ENCODE measurements at places on chromosomes 2 and 18.

- DNase-seq = no peak
Observed at GRCh38 chr2:140136366-140136765, 1356.2 kb upstream of the NXPH2 start.

DNA sequence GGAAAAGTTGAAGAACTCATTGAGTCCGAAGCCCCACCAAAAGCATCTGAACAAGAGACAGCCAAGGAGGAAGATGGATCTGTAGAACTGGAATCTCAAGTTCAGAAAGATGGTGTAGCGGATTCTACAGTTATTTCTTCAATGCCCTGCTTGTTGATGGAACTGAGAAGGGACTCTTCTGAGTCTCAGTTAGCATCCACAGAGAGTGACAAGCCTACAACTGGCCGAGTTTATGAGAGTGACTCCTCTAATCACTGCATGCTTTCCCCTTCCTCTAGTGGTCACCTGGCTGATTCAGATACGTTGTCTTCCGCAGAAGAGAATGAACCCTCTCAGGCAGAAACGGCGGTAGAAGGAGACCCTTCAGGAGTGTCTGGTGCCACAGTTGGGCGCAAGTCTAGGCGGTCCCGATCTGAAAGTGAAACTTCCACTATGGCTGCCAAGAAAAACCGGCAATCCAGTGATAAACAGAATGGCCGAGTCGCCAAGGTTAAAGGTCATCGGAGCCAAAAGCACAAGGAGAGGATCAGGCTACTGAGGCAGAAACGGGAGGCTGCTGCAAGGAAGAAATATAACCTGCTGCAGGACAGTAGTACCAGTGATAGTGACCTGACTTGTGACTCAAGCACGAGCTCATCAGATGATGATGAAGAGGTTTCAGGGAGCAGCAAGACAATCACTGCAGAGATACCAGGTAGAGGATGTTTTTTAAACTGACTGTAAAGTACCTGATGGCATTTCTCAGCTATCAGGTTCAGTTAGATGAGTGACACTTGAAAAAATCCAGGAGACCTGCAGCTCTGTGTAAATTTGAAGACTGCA is 111.9 kb downstream of the HAUS1 start:
- DNase-seq = no peak

DNA sequence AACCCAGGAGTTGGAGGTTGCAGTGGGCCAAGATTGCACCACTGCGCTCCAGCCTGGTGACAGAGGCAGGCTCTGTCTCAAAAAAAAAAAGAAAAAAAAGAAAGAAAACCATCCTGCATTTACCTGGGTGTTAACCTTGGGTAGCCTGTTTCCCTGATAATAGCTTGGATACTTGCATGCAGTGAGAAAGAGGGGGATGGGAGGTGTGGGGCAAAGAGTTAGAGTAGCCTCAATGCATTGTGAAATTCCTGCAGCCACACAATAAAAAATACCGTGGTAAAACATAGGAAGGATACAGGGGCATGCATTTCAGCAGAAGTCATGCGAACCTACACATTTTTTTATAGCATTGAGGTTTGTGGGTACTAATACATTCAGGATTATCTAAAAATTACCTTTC is 76.6 kb upstream of the ZNF516 start:
- no peak for DNase-seq

- no peak for DNase-seq
Observed at GRCh38 chr2:172282944-172283343, 144.4 kb upstream of the ITGA6 start.

DNA sequence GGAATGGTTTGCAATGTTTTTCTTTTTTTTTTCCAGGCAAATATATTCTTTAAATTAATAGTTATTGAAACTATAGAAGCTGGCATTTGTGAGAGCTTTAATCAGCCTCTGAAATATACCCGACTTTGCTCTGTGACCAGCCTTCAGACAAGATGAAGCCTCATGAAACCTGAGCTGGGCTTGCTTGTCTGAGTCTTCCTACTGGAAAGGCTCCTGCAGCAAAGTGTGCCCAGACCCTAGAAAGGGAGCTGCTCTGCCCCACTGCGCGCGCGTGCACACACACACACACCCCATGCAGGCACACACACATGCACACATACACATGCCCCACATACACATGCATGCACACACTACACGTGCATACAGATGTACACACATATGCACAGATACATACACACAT is 203.3 kb upstream of the NT5C1B start:
- DNase-seq = no peak

DNA sequence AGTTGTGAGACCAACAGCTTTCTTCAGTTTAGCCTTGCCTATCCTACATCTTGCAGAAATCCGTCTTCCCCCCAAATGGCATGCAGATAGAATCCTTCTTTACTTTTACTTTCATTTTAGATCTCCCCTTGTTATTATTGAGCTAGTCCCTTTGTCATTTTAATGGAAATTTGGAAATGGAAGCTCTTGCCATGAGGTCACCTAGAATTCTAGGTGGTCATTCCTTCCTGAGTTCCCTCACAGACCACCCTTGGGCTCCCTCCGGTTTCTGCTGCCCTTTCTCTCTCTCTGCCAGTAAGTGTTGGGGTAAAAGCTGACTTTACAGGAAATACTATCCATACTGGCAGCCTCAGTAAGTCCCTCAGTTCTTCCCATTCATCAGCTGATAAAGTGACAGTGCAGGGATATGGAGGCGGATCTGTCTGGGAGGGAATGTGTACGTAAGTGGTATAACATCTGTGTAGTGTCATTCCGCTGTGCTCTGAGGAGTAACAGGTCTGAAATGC is 30.2 kb downstream of the ARHGAP25 start:
- DNase-seq = no peak

- DNase-seq = no peak
Observed at GRCh38 chr2:48749291-48750127, 6.0 kb downstream of the LHCGR start.

GRCh38 chr2:28052691-28053090 is 162.2 kb downstream of the BABAM2 start:
- DNase-seq = no peak

GRCh38 chr2:41791523-41791922 is 256.3 kb upstream of the PKDCC start:
- no peak for DNase-seq

GRCh38 chr2:231386446-231386845 is 9.1 kb upstream of the B3GNT7 start:
- no peak for DNase-seq

- no peak for DNase-seq
Observed at GRCh38 chr18:62281684-62282083, 43.4 kb upstream of the TNFRSF11A start.

GRCh38 chr2:47057687-47058002 is 97.5 kb downstream of the STPG4 start:
- no peak for DNase-seq

GRCh38 chr18:6591491-6591890 is 138.0 kb upstream of the ARHGAP28 start:
- DNase-seq = no peak

DNA sequence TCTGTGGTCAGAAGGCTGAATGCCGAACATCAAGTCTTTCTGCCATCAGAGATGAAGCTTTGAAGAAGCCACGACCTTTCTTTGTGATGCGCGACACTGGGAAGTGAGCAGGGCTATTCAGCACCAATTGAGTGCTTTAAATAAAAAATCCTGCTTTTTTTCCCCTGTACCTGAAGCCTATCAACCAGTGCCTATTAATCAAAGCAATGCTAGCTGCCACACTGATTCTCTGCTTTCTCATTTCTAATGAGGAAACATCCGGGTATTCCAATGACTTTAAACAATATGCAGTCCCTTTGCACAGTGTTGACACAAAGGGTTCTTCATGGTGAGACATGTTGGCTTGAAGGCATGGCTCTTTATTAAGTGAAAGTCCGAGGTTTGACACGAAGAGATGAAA is 88.0 kb downstream of the GALR1 start:
- DNase-seq = no peak

- DNase-seq = no peak
Observed at GRCh38 chr2:54871457-54872107, 148.1 kb downstream of the EML6 start.

DNA sequence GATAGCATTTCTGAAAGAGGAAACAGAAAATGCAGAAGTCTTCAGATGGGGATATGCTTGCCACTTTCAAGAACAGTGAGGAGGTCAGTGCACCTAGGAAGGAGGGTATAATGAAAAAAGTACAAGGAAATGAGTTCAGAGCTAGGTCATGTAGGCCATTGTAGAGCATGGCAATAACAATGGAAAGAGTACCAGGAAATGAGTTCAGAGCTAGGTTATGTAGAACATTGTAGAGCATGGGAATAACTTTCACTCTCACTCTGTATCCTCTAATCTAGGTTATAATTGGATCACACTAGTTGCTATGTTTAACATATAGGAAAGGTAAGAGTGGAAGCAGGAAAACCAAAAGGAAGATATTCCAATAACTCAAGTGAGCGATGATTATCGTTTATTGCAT is 12.3 kb downstream of the SCG2 start:
- no peak for DNase-seq

DNA sequence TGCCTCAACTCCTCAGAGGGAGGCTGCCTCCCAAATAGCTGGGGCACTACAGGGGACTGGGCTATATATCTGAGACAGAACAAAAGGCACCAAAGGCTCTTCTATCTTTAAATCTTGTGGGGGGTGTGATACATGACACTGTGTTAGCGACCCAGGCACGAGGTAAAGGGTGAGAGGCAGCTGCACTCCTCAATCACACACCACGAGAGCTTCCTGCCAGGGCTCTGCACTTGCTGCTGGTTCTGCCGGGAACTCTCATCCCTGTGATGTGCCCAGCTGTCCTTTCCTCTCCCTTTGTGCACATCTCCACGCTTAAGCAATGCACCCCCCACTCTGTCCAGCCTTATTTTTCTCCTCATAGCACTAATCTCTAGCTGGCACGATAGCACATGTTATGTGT is 32.4 kb downstream of the NPC1 start:
- DNase-seq = peak; percentile 42

GRCh38 chr2:101121174-101121573 is 30.0 kb downstream of the TBC1D8 start:
- DNase-seq = no peak

- no peak for DNase-seq
Observed at GRCh38 chr2:62372824-62373223, 133.2 kb downstream of the TMEM17 start.

DNA sequence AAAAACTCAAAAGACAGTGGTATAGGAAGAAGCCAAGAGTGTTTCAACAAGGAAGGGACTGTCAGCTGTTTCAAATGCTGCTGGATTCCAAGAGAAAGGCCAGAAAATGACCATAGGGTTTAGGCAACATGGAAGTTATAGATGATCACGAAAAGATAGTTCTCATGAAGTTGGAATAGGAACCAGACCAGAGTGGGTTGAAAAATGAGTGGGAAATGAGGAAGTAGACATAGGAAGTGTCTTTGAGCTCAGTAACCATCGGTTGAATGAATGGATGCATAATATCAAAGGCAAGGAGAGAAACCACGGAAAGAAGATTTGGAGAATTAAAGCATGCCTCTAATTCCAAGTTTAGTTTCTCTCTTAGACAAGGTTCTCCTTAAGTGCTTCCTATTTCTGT is 1.3 kb downstream of the NCAPH start:
- DNase-seq = no peak

GRCh38 chr2:171668183-171668582 is 19.1 kb upstream of the DYNC1I2 start:
- DNase-seq = no peak

GRCh38 chr18:10715791-10716190 is 190.0 kb downstream of the NAPG start:
- DNase-seq = no peak

DNA sequence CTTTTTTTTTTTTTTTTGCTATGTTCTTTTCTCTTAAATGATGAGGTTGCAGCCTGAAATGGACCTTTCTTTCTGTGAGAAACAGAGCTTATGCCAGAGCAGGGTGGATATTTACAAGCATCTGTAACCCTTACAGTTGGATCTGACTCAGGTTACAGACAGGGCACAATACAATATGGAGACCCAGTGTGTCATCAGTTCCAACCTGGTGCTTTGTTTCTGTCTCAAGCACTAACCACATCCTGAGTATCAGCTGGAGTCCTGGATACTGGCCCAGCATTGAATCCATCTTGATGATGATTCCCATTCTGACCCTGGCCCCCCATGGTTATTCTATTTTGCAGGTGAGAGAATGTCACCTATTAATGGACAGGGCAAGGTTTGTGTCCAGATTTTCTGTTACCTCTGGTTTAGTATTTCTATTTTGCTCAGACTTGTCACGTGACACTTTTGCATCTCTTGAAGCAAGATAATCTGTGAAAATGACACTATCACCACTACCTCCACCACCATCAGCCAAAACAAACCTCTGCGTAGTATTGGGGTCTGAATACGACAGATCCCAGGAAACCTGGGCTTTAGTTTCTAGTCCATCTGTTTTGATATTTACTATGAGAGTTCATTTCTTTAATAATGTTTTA is 174.0 kb downstream of the CCDC85A start:
- no peak for DNase-seq

- no peak for DNase-seq
Observed at GRCh38 chr2:86485103-86485502, 43.9 kb downstream of the KDM3A start.

DNA sequence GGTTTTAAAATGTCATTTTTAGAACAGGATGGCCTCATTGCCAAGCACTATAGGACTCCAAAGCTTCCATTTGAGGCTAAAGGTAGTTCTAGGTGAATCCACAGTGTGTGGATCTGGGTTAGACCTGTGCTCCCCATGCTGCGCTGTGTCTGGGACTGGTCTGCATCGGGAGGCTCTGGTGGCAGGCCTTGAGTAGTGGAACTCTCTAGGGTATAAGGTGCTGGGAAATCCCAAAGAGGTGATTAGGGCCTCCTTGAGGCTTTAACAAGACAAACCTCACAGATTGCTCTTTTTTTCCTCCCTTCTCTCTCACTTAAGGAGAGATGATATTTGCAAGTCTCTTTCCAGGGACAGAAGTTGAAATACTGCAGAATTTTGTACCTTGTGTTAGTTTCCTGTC is 9.3 kb downstream of the SEC11C start:
- no peak for DNase-seq

DNA sequence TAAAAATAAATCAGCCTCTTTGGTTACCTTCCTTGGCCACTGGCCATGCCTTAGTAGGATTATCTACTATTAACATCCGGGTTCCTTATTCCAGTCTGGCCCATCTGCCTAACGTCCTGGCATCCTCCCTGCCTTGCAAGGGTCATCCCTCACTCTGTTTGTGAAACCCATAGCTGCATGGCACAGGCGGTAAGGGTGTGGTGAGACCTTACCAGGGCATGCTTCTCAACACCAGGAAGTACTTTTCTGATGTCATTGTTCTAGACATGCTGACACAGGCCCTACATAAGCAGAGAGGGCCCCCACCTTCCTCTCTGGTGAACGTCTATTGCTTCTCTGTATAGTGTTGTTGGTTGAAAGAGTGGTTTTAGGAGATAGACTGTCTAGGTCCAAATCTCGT is 296.8 kb upstream of the SPRED2 start:
- no peak for DNase-seq

Measured in Jurkat, Clone E6-1 (cell line).